ENCODE measurements at places on chromosomes 12 and 14.

DNA sequence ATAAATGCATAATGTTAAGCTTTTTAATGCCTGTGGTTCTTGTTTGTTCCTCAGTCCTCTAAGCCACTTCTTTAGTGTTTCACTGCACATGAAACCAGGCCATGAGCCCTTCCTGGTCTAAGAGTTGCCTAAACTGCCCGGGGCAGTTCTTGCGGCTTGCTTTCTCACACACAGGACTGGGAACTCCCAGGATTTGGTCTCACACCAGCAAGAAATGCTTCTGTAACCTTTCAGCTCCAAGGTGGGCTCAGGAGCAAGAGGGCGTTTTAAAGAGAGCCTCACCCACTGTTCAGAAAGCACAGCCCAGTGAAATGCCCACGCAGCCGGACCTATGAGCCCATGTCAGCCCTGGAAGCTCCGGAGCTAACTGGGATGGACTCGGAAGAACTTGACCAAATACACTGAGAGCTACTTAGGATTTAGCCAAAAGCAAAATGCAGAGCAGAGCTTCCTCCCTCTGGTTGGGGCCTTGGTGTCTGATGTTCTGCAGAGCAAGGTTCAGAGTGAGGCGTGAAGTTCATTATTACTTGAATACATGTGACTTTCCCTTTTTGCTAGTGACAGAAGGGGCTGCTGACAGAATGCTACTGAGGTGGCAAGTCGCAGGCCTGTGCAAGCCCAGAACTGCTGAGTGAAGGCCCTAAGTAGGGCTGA lies 23.4 kb downstream of the SLC25A29 start:
- DNase-seq, result no peak

- DNase-seq, result no peak
These were observed 1.1 kb downstream of the GPHN start for GRCh38 chr14:66508846-66509621.

GRCh38 chr14:104003616-104004015 lies 61.3 kb upstream of the RD3L start:
- DNase-seq, result no peak

DNA sequence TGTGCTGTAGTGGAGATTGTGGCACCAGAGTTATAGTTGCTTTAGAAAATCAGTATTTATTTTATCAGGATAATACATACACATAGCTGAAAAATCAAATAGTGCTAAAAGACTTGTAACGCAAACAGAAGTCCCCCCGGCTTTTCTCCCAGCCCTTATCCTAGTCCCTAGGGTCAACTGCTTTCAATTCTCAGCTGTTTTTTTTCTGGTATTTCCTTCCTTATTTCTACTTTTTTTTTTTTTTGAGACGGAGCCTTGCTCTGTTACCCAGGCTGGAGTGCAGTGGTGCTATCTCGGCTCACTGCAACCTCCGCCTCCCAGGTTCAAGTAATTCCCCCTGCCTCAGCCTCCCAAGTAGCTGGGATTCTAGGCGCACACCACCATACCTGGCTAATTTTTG lies 8.4 kb upstream of the CTDSP2 start:
- no peak for DNase-seq

DNA sequence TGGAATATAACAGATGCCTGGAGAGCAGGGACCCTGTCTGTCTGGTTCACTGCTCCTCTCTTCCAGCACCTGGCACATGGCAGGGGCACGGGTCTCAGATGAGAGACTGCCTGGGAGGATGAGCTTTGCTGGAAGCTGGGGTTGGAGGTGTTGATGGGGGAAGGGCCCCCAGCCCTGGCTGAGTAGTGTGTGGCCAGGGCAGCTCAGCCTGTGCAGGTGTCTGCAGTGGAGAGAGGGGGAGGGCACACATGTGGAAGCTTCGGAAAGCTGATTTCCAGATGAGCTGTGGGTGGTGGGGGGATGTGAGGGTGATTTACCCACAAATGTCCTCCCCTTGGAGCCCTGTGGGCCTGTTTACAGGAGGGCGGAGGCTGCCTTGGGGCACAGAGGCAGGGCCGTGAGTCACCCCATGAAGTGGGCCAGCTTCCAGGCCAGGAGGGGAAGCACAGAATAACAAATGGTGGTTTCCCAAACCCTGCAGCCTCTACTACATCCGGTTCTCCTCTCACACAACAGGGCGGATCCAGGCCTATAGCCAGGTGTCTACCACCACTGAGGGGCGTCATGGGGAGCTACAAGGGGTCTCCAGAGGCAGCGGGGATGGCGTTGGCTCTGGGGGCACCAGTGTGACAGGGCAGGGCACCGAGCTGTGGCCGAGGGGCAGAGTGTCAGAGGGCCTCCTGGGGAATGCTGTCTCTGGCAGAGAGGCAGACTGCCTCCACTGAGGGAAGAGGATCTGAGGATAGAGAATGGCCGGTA lies 11.0 kb downstream of the KRT7 start:
- DNase-seq, result no peak

All from NCI-H1930 (cell line).